ENCODE measurements at places on chromosomes 3 and 15.

GRCh38 chr3:157148196-157148889, 11.6 kb downstream of the CCNL1 start:
- DNase-seq: no peak

- DNase-seq: no peak
Measured at GRCh38 chr3:105473521-105474223, 107.0 kb downstream of the ALCAM start.

GRCh38 chr3:128577711-128578110, 72.9 kb downstream of the RPN1 start:
- no peak for DNase-seq

DNA sequence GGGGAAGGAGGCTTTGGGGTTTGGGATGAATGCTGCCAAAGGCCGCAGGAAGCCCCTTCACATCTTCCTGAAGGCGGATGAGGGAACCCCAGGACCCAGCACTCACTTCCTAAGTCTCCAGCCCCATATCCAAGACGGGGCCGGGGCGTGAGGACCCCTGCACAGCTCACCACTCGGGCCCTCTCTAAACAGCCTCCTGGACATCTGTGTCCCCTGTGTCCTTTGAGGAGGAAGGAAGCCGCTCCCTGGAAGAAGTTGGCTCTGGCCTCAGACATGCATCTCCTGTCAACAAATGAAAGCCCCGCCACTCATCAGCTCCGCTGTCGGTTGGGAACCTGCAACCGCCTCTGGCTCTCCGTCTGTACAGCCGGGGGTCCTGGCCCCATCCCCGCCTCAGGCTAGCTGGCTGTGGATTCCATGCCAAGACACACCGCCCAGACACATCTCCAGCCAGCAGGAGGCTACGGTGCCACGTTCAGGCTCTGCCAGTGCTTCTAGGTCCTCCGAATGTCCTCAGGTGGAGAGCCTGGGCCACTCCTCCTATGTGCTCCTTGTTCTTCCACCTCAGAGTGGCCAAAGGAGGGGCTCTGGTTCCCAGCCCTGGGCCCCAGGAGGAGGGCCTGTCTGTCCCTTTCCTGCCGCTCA, 140.0 kb upstream of the MEF2A start:
- no peak for DNase-seq

DNA sequence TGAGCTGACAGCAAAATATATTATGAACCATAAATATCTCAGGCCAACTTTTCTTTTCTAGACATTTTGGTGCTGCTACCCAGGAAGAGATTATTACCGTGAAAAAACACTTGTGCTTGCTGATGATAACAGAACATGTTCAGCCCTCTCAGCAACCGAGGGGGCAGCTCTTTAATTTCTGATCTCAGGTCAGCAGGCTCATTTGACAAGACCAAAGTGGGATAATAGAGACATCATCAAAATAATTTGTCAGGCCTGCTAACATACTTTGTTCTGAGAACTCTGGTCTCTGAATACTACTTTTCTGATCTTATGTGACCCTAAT, 645.9 kb upstream of the KCNMB2 start:
- no peak for DNase-seq

Data from stimulated activated CD4-positive, alpha-beta T cell treated with anti-CD3 and anti-CD28 coated beads, Interleukin-12 subunit alpha, Interleukin-12 subunit beta, amount 100 ng/mL, for 24 hours (primary cell).